AG08395 (cell line): ENCODE measurements at places on chromosomes 1 and 21.

DNA sequence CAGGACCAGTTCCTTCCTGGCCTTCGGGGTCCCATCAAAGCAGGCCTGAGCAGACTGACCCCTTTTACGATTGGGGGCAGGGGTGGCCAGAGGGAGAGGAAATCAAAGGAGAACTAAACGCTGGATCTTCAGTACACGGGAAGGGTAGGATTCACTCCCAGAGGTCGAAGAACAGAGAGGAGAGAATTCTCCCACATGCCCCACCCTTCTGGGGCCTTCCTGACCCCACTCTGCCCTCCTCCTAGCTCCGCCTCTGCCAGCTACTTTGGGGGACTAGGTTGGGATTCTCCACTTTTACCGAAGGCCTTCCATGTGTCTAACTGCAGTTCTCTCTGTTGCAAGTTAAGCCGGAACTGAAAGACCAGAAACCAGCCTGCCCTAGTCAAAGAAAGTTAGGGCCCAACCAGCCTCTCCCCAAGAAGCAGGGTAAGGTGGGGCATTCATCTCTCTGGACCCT, 654 bp upstream of the ARHGEF2 start:
- no peak for DNase-seq

DNA sequence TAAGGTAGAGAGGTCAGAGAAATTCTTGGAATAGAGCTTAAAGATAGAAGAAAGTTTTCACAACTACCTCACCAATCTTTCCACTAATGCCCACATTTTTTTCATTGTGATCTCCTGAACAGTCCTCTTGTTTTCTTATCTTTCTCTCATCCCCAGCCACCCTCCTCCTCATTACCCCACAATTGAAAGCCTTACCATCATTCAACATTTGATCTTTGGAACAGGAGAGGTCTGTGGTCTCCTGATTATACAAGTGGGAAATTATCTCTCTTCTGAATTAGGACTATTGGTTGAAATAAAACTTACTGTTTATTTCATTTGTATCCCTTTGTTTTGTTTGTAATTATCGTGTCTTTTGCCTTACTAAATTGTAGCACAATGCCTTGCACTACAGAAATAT, 29.6 kb downstream of the DNAH14 start:
- DNase-seq = no peak

DNA sequence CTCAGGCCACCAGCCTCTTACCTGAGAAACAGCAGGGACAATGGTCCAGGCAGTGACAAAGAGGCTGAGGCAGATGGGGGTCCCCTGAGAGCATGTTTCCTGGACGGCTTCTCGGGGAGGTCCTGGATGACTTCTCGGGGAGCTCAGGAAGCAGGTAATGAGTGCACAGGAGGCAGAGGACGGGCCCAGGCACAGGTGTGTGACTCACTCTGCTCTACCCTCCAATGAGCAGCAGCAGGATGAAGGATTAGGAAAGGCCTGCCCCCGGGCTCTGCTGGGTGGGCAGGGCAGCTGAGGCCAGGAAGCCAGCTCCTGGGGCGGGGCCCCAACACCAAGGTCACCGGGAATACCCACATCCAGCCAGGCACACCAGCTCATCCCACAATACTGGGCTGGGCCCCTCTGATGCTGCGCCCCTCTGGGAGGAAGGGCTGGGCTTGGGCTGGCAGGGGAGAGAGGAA, 17.2 kb upstream of the PTAFR start:
- DNase-seq = no peak

DNA sequence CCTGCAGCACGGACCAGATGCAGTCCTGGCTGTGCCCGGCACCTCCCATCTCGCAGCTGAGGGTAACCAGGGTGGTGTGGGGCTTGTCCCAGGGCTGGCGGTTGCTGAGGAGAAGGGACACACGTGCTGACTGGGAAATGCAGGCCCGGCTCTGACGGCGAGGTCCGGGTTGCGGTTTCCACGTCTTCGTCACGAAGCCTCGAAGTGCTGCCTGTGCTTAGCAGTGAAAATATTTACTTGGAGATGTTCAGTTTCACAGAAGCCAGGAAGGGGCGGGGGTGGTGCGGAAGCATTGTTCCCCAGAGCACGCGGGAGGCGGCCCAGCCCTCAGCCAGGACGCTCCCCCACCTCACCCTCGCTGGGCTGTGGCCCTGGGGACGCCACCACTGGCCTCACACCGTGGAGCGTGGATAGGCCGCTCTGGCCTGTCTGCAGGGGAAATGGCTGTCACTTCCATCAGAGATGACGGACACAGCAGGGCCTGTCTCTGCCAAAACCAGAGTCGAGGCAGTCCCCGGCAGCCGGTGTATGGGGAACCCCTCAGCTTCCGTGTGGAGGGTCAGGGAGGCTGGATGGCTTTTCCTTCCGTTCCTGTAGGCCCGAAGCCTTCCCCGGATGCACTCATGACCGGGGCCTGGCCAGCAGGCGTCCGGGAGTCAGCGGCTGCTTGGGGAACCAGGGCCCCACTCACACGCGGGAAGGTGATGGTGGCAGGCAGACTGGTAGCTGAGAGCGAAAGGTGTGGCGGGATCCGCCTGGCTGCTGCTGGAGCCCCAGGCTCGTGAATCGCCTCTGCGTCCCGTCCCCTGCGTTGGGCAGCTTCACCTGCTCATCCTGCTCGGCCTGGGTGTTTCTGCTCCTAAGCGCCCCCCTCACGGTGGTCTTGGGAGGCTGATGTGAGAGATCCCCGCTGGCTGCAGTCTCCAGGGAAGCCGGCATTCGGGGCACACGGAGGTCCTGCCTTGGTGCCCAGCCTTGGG, 14.7 kb upstream of the POFUT2 start:
- no peak for DNase-seq

GRCh38 chr1:201513498-201514243, 6.7 kb upstream of the CSRP1 start:
- DNase-seq = no peak

GRCh38 chr1:203287109-203287893, 18.0 kb upstream of the BTG2 start:
- no peak for DNase-seq
